Hematopoietic multipotent progenitor cell treated with erythropoietin and hydrocortisone succinate and interleukin-3 and kit ligand, for 4 days (in vitro differentiated cells): ENCODE measurements at places on chromosomes 6 and 20.

- no peak for DNase-seq
Observed at GRCh38 chr6:74100719-74101287, 404.8 kb downstream of the CD109 start.

DNA sequence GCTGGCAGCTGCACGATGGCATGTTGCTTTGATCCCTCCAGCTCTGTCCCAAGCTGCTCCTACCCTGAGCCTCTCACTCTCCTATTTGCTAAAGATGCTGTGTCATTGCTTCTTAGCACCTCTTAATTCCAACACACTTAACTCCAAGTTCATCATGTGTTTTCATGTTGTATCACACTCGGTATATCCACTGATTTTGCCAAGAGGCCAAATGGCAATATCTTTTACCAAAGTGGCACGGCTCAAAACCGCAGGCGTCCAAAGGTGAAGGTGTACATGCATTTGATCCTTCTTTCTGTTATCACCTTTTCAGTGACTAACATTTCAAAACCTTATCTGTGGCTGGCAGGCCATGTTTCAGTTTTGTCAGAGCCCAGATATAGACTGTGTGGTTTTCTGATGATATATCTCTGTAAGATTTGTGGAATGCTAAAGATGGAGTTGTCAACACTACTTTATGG, 217.0 kb downstream of the TBX18 start:
- DNase-seq, result peak; percentile 7

- no peak for DNase-seq
Observed at GRCh38 chr6:153725456-153725855, 313.6 kb upstream of the OPRM1 start.

DNA sequence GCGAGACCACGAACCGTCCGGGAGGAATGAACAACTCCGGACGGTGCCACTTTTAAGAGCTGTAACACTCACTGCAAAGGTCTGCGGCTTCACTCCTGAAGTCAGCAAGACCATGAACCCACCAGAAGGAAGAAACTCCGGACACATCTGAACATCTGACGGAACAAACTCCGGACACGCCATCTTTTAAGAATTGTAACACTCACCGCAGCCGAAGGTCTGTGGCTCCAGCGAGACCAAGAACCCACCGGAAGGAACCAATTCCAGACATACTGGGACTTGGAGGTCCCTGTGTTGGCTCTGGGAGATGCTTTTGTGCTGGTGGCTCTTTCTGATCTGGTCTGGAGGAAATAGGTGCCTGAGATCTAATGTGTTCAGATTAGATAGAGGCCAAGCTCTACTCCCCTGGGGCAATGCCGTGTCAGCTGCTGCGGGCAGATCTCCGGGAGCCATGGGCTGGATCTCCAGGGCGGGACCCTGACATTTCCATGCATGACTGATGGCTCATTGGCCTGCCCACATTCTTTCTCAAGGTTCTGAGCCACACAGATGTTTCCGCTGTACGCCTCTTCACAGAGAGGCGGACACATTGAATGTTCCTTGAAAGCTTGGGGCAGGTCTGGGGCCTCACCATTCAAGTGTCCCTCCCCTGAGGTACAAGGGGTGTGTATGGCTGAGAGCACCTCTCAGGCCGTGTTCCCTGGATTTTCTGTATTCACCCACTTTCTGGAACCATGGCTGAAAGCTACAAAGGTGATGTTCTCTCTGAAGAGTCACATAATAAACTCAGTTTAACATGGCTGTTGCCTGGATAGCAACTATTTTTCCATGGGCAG, 29.3 kb downstream of the GMPR start:
- peak; percentile 73 for DNase-seq

- DNase-seq, result peak; percentile 65
Observed at GRCh38 chr6:41463062-41463930, 82.9 kb upstream of the FOXP4 start.

GRCh38 chr20:46870041-46870440, 24.6 kb upstream of the EYA2 start:
- no peak for DNase-seq
